HTR-8/SVneo (cell line): ENCODE measurements at places on chromosomes 12 and 14.

DNA sequence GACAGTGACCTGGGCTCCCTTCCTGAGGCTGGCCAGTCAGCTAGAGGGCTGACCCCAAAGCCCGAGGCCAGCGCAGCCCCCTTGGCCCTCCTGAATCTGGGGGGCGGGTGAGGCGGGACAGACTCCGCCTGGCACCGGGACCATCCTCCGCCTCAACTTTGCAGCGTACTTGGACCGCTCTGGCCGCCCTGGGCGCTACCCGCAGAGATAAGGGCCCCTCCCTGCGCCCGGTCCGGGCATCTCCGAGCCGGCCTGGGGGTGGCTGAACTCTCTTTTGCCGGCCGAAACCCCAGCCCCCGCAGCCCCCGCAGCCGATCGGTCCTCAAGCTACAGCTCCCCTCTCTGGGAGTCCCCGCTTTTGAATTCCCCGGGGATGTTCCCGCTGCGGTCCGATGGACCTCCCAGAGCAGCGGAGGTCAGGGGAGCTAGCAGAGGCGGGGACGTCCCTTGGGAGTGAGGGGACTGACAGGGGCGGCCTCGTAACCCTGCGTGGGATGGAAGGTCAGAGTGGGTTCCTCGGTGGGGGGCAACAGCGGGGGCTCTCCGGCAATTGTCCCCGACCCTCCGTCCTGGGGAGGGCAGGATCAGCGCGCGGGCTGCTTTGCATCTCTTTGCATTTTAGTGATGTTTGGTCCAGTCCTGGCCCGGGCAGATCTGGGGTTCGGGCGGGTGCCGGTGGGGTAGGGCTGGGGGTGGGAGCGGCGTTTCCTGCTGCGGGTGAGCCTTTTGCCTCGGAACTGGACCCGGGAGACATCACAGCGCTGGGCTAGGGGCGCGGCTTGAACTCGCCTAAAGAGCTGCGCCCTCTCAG is at the start of gene CRIP1:
Gene CRIP1 (plus strand): TSS at position 724 of the 811 bp plus-strand sequence. CDS start 374 bp downstream, outside the sequence.
- DNase-seq, result no peak

DNA sequence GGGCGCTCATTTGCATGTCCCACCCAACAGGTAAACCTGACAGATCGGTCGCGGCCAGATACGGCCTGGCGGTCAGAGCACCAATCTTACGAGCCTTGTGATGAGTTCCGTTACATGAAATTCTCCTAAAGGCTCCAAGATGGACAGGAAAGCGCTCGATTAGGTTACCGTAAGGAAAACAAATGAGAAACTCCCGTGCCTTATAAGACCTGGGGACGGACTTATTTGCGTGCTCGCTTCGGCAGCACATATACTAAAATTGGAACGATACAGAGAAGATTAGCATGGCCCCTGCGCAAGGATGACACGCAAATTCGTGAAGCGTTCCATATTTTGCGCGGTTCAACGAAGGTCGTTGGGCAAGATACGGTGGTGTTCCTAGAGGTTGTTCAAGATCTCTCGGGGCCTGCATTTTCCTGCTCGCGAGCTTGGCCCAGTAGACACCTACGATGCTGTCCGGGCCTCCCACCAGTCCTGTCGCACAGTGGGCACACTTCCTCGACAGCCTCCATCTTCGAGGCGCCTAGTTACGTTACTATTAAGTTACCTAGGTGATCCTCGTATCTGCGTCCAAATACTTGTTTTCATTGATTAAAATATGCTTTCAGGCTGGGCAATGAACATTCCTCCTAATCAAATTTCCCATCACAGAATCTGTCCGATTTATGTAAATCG is at the start of gene RNU6-7:
Gene RNU6-7 (plus strand): TSS at position 230 of the 675 bp plus-strand sequence.
- DNase-seq, result no peak

DNA sequence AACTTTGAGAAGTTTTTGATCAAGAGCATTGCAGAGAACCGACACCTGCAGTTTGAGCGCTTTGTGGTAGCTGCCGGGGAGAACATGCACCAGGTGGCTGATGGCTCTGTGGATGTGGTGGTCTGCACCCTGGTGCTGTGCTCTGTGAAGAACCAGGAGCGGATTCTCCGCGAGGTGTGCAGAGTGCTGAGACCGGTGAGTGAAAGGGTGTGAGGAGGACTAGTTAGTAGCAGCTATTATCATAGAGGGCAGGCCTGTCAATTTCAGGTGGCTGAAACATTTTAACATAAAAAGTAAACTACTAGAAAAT is 27.0 kb upstream of the HIGD1C start:
- no peak for DNase-seq

- DNase-seq, result no peak
Observed at GRCh38 chr14:95511687-95512086, 4.8 kb downstream of the SYNE3 start.

DNA sequence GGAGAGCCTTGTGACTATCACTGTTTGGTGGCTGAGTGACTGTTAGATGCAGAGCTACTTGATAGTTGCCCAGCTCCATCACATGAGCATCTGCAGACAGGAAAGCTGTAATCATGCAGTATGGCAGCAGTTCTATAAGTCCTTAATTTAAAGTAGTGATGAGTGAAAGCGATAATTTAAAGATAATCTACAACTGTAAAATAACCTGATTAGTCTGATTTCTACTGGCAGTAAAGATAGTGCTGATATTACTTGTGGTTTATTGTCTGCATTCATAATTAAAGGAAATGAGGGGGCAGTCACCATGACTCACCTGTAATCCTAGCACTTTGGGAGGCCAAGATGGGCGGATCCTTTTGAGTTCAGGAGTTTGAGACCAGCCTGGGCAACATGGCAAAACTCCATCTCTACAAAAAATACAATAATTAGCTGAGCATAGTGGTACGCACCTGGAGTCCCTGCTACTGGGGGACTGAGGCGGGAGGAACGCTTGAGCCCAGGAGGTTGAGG is 41.2 kb upstream of the PLEKHD1 start:
- no peak for DNase-seq

GRCh38 chr12:24121911-24122310 is 172.4 kb upstream of the SOX5 start:
- no peak for DNase-seq

DNA sequence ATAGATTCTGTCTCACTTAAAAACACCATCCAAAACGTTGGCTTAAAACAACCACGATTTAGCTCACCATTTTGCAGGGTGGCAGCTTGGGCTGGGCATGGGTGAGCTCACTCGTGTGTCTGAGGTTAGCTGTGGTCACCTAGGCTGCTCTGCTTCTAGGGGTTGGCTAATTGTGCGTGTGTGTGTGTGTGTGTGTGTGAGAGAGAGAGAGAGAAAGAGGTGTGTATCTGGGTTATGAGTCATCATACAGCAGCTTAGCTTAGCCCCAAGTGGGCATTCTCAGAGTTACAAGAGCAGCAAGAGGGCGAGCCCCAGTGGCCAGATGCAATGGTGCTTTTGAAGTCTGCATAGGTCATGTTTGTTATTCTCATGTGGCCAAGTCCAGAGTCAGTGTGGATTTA is 6.0 kb downstream of the FBXW8 start:
- peak; percentile 79 for DNase-seq

GRCh38 chr12:115351514-115352077 is 667.6 kb upstream of the TBX3 start:
- no peak for DNase-seq

GRCh38 chr14:68020999-68021663 is 201.6 kb downstream of the RAD51B start:
- no peak for DNase-seq

DNA sequence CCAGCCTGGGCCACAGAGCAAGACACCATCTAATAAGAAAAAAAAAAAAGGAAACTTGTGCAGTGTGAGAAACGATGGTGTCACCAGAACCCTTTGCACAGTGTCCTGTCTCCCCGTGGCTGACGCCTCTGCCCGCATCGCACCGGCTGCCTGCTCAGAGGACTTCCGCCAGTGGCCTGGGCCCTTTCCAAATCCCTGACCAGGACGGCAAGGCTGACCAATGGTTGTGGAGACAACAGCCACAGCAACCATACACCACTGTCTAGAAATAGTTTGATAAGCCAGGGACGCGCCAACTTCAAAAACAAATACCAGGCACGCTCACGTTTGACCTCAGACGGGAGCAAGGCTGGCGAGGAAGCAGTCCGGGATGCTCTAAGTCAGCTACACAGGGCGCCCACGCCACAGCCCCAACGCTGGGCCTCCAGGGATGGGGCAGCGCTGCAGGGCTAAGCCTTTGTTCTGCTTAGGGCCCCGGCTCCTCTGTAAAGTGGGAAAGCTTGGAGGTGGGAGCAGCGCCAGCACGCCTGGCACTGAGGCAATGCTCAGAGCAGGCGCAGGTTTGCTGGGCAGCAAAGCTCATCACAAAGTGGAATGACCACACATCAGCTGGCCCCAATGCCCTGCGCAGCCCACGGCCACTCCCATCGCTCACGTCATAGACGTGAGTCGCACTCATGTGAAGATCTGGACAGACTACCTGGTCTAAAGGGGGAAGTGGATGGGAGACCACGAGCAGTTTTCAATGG is 12.5 kb downstream of the PGAM5 start:
- DNase-seq, result no peak

DNA sequence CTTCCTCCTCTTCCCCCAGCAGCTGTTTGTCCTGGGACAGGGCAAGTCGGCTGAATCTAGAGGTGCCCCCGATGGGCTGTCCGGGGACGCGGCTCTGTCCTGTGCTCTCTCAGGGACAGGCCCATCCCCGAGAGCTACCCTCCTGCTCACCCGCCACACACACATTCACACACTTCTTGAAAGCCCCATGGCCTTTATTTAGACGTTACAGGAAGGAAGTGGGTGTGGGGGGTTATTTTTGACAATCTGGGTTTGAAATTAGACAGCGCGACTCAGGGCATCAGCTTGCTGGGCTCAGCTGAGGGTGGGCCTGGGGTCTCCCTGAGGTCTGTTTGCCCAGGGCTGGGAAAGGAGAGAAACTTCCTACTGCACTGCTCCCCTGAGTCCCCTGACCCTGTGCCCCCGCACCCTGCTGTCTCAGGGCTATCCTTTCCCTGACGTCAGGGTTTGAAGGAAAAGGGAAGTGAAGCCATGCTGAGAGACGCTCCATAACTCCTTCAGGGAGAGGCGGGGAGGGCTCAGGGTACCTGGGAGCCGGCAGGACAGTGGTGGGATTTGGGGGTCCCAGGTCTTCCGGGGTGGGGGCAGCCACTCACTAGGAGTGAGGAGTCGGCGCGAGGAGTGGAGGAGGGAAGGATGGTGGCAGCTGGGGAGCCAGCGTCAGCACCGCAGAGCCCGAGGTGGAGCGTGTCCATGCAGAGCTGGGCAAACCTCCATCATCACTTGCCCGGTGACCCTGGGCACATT is 8.1 kb downstream of the PTPN6 start:
- DNase-seq, result no peak

- peak; percentile 14 for DNase-seq
Observed at GRCh38 chr14:54106661-54107377, 150.2 kb upstream of the BMP4 start.

- no peak for DNase-seq
Observed at GRCh38 chr12:113291586-113291985, 43.3 kb downstream of the SLC8B1 start.

DNA sequence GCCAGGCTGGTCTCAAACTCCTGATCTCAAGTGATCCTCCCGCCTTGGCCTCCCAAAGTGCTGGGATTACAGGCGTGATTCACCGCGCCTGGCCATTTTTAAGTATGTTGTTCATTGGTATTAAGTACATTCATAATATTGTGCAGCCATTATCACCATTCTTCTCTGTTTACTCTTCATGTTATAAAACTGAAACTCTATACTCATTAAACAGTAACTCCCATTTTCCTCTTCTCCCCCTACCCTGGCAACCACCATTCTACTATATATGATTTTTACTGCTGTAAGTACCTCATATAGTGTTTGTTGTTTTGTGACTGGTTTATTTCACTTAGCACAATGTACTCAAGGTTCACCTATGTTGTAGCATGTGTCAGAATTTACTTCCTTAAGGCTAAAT is 23.1 kb downstream of the METAP2 start:
- no peak for DNase-seq

- DNase-seq, result no peak
Observed at GRCh38 chr12:91289072-91289471, 106.5 kb upstream of the DCN start.

GRCh38 chr12:89695830-89696229 is 12.8 kb downstream of the ATP2B1 start:
- no peak for DNase-seq

GRCh38 chr12:51188359-51189051 is 15.6 kb upstream of the TFCP2 start:
- no peak for DNase-seq

- DNase-seq, result no peak
Observed at GRCh38 chr12:2633825-2634200, 161.0 kb upstream of the FKBP4 start.

DNA sequence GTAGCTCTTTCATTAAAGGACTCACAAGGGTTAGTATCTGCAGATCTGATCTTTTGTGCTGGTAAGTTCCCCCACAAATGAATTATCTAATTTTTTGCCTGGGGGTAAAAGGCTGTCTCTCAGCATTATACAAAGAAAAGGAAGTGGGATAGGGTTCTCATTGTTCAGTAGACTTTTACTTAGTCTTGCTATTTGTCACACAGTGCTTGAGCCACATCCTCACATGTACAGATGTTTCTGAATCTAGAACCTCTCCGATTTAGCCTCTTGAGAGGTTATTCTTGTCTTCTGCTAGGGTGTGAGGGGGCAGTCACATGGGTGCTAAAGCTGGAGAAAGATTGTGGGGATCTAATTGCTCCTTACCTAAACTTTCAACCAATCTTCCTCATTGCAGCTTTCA is 93.0 kb downstream of the SLC41A2 start:
- no peak for DNase-seq

GRCh38 chr12:104602406-104602805 is 145.7 kb downstream of the CHST11 start:
- DNase-seq, result no peak

GRCh38 chr12:13595536-13596443 is 385.6 kb downstream of the GRIN2B start:
- DNase-seq, result no peak

DNA sequence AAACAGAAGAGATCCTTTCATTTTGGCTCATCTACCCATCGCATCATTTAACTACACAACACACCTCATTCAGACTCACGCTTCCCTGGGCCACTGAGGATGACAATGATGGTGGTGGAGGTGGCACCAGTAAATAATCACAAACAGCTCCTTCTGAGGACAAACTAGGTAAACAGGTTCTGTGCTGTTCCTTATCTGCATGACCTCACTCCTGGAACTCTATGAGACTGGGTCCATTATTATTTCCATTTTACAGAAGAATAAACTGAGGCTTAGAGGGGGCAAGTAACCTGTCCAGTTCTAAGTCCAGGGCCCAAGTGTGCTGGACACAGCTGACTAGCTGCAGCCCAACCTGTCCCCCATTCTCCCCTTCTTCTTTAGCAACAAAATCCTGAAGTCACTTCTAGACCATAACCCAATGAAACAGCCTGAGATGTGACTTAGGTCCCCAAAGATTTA is 50.4 kb downstream of the ITPK1 start:
- no peak for DNase-seq

- no peak for DNase-seq
Observed at GRCh38 chr12:104582739-104583138, 126.0 kb downstream of the CHST11 start.

GRCh38 chr12:93950311-93950710 is 198.1 kb upstream of the PLXNC1 start:
- DNase-seq, result no peak

- no peak for DNase-seq
Observed at GRCh38 chr14:60485057-60485597, 736 bp downstream of the C14orf39 start.

GRCh38 chr12:94795044-94795443 is 144.7 kb upstream of the TMCC3 start:
- DNase-seq, result no peak

- no peak for DNase-seq
Observed at GRCh38 chr14:56202256-56202655, 84.0 kb downstream of the PELI2 start.
